HS-27A (cell line): ENCODE measurements at places on chromosomes 16 and 17.

GRCh38 chr16:89536886-89537548 lies 23.5 kb upstream of the RPL13 start:
- no peak for DNase-seq

GRCh38 chr17:44095388-44095646 lies 24.8 kb downstream of the G6PC3 start:
- no peak for DNase-seq

- DNase-seq = no peak
These were observed 6.6 kb downstream of the ADAD2 start for GRCh38 chr16:84197466-84198128.

- DNase-seq = no peak
These were observed 116.5 kb downstream of the SALL1 start for GRCh38 chr16:51034481-51035109.

DNA sequence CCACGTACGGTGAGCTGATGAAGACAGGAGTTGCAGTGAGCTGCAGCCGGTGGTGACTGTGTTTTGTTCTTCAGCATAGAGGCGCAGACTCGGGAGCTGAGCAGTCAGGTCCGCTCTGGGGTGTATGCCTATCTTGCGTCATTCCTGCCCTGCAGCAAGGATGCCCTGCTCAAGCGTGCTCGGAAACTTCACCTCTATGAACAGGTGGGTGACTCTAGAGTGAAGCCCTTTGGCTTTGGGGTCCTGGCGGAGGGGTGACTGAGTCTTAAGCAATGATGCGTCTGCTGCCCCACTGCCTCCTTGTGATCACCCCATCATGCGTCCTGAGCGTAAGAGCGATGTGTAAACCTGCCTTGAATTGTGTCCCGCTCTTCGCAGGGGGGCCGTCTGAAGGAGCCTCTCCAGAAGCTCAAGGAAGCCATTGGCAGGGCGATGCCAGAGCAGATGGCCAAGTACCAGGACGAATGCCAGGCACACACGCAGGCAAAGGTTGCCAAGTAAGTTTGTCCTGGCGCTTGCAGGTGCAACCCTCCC lies 22.9 kb downstream of the UBN1 start:
- DNase-seq = no peak

DNA sequence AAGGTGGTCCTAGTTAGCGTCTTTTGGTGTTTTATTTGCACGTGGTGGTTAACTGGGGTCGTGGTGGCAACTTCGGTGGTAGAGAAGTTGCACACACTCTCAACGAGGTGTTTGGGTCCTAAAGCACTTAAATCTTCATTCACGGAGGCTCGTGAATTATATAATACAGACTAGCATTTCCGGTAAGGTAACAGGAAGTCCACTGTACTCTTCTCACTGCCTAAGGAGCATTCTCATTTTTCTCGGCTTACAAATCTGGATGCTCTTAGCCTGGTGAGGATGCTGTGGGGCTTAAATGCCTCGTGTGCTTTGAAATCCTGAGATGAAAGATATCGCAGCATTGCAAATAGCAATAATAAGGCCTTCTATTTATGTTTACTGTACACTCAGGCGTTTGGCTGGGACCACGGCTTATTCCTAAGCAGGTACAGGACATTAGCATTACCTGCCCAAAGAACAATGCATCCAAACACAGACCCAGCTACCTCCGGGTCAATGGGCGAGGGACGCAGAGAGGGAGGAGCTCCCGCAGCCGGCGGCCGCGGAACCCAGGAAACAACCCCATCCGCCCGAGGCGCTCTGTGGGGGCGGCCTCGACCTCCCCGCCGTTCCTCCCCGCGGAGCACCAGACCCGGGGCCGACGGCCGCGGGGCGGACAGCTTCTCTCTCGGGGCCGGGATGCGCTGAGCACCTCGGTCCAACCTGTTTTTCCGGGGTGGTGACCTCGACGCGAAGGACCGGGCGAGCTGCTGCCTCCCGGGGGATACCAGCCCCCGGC lies 856 bp downstream of the DNAJA2 start:
- DNase-seq = peak; percentile 5

- DNase-seq = peak; percentile 66
These were observed 91.2 kb downstream of the IRX5 start for GRCh38 chr16:55021595-55022475.

DNA sequence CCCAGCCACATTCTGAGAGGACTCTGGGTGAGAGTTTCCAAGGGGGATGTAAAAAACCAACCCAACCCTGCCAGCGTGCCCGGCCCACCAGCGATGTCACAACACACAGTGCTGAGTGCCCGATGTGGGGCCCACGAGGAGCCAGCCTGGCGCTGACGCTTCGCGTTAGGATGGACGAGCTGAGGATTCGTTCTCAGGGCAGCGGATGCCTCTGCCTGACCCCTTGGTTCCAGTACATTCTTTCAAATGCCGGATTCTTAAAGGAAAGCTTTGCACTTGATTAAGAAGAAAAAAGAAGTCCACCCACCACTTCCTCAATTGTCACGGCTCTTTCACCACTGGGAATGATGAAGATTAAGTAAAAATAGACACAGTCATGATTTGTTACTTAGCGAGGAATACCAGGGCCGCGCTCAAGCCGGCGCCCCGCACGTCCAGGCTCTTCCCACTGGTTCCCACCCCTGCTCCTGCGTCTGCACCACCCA lies 79.4 kb downstream of the IRF8 start:
- no peak for DNase-seq

DNA sequence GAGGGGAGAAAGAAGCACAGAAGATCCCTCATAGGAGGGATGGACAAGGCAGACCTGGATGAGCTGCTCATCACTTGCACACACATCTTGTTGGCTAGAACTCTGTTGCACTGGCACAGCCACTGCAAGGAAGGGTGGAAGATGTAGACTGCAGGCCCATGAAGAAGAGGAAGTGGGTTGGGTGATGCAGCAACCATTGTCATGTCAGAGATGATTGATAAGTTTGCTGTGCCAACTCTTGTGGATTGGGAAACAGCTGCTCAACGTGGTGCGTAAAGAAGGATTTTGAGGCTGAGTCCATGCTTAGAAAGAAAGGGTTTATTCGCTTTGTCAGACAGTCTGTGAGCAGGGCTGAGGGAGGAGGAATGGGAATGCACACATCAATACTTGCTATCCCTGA lies 161.4 kb upstream of the MPHOSPH6 start:
- no peak for DNase-seq

DNA sequence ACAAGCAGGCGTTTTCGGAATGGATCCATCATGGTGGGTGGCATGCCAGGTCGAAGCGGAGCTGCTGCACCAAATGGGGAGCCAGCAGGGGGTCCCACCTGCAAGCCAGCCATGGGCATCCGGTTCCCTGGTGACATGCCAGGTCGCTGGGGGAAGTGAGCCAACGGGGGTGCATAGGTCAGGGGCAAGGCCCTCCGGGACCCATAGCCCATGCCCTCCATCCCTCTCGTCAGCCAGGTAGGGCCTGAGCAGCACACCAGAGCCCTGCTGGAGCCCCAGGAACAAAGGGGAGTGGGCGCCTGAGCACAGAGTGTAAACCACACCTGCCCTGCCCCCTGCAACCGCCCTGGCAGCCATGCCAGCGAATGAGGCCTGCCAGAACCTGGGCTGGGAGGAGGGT lies 5.0 kb downstream of the SMARCD2 start:
- no peak for DNase-seq

DNA sequence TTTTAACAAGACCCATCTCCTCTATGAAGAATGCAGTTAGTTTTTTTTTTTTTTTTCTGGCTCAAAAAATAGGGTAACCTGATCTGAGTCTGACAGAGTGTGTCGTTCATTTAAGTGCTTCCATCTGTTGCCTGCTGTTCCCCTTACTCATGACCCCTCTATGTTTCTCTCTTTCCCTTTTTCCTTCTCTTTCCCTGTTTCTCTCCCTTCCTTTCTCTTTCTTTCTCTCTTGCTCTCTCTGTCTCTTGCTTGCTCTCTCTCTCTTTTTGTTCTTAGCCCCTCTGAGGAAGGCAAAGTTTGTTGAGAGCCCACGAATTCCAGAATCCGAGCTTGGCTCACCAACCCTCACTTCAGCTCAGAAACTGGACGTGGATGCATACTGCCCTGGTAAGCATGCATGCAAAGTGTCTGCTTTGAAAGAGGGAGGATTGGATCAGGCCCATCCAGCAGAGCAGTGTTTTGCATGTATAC lies 185.0 kb downstream of the TANC2 start:
- DNase-seq = no peak

GRCh38 chr17:56478836-56479447 lies 114.6 kb upstream of the NOG start:
- DNase-seq = peak; percentile 57

DNA sequence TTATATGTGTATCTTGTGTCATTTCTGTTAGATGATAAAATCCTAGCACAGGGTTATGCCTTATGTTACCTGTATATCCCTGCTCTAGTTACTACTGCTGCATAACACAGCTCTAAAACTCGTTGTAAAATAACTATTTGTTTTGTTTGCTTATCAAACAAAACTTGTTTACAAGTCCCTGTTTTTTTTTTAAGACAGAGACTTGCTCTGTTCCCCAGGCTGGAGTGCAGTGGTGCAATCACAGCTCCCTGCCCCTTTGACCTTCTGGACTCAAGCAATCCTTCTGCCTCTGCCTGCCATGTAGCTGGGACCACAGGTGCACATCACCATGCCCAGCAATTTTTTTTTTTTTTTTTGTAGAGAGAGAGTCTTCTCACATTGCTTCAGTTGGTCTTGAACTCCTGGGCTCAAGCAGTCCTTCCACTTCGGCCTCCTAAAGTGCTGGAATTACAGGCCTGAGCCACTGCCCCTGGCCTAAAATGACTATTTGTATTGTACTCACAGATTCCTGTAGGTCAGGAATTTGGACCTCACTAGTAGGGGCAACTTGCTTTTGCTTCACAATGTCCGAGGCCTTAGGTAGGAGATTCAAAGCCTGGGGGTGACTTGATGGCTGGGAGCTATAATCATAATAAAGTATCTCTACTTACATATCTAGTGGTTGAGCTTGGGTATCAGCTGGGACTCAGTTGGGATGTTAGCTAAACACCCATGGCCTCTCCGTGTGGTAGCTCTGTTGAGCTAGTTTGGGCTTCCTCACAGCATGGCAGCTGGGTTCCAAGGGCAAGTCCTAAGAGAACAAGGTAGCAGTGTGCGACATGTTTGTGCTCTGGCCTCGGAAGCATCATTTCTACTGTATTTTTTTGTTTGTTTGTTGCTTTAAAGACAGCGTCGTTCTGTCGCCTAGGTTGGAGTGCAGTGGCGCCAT lies 12.6 kb downstream of the DUSP14 start:
- no peak for DNase-seq

DNA sequence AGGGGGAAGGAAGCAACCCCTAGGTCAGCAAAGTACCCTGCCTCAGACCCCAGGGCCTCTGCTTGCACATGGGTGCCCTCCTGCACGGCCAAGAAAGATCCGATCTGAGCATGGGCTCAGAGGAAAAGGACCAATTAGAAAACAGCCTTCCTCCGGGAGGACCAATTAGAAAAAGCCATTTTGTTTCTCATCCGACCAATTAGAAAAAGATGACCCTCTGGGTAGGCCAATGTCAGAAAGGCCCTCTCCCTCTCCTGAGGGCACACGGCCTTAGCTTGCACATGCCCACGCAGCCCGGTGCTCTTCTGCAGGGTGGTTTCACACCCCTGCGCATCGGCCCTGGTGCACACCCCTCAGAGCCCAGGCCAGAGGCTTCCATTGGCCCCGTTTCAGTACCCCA lies 5.1 kb upstream of the CISD3 start:
- no peak for DNase-seq

- DNase-seq = no peak
These were observed 5.4 kb downstream of the APOBR start for GRCh38 chr16:28499854-28500253.

- DNase-seq = no peak
These were observed 239.2 kb upstream of the MAF start for GRCh38 chr16:79839466-79840341.

- DNase-seq = no peak
These were observed 27.9 kb upstream of the KIF2B start for GRCh38 chr17:53794875-53795274.

- DNase-seq = no peak
These were observed 17.6 kb downstream of the SPAG9 start for GRCh38 chr17:51103050-51103449.

DNA sequence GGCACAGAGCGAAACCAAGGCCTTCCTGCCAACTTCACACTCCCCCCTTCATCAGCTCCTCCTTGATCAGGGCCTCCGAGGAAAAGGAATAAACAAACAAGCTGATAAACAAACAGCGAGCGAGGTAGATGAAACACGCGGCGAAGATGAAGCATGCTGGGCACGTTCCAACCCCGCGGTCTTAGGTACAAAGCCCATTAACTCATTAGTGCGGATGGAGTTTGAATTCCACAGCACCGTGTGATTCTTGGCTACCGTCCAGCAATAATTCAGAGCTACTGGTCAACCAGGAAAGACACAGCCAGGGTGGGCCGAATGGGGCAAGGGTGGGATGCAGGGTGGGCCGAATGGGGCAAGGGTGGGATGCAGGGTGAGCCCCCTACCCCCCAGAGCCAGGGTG lies 67.3 kb downstream of the RBFOX3 start:
- no peak for DNase-seq

DNA sequence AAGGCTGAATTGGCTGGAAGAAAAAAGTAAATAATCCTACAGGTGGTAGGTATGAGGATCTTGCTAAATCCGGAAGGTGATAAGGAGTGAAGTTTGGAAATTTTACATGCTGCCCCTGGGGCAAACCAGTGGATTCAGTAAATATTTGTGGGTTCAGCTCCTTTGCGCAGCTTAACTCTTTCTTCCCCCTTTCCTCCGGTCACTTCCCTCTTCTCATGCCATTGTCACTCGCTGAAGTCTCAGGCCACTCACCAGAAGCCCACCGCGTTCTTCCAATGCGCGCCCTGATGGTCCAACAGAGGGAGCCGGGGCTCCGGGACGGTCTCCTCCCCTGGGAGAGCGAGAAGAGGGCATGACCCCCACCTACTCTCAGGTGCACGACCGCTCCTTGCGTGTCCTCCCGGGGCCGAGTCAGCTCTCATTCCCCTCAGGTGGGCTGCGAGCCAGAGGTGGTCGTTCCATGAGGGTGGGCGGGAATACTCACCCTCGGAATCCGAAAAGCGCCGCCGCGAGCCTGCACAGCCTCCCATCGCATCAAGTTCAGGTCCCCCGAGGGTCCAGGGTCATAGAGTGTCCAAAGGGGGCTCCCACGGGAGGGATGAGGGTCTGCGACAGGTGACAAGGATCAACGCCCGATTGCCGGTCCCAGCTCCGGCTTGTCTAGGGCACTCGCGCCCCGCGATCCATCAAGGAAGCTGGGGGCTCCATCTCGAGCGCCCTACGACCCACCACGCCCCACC lies 474 bp downstream of the CLN3 start:
- no peak for DNase-seq

- no peak for DNase-seq
These were observed 3.7 kb downstream of the TNS4 start for GRCh38 chr17:40497695-40498094.

DNA sequence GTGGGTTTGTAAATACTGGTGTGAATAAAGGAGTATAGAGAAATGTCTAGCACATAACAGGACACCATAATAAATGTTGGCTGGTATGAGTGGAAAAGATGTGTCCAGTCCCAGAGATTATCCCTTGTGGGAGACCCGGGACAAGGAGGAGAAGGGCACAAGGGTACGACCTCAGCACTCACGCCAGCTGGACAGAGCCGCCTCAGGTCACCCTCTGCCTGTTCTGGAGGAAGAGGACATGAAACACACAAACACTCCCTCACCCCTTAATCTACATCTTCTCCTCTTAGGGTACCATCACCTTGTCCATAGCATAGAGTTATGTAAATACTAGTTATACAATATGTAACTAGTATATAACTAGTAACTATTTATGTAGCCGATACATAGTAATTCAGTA lies 26.8 kb downstream of the DYNLL2 start:
- DNase-seq = no peak
